Ecto neural progenitor cell (in vitro differentiated cells): ENCODE measurements at places on chromosomes 11 and 22.

DNA sequence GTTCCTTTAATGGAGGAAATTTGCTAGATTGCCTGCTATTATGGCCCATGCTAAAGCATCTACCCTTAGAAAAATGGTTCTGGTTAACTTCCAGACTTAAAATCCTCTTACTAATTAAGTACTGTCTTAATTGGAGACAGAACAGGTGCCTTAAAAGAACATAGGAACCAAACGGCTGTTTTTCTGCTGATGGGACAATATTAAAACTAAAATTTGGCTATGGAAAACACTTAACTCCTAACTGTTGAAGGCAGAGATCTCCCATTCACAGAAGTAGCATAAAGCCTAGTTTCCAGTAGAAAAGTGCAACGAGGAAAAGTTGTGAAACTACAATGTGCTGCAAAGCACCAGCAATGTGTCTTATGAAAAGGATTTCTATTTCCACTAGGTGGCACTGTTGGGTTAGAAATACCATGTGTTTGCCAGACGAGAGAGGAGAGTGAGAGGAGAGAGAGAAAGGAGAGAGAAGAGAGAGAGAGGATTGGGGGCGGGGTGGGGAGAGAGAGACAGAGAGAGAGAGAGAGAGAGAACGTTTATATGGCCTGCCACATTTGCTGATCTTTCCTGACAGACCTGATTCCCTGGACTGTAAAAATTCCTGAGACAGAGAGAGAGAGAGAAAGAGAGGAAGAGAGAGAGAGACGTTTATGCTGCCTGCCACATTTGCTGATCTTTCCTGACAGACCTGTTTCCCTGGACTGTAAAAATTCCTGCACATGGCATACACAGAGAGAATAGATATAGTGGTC lies 51.5 kb downstream of the FAM181B start:
- no peak for DNase-seq

- DNase-seq = peak; percentile 85
Observed at GRCh38 chr22:42283278-42284201, 13.1 kb upstream of the TCF20 start.

GRCh38 chr11:21489416-21490115 lies 703.3 kb upstream of the ANO5 start:
- DNase-seq = no peak

DNA sequence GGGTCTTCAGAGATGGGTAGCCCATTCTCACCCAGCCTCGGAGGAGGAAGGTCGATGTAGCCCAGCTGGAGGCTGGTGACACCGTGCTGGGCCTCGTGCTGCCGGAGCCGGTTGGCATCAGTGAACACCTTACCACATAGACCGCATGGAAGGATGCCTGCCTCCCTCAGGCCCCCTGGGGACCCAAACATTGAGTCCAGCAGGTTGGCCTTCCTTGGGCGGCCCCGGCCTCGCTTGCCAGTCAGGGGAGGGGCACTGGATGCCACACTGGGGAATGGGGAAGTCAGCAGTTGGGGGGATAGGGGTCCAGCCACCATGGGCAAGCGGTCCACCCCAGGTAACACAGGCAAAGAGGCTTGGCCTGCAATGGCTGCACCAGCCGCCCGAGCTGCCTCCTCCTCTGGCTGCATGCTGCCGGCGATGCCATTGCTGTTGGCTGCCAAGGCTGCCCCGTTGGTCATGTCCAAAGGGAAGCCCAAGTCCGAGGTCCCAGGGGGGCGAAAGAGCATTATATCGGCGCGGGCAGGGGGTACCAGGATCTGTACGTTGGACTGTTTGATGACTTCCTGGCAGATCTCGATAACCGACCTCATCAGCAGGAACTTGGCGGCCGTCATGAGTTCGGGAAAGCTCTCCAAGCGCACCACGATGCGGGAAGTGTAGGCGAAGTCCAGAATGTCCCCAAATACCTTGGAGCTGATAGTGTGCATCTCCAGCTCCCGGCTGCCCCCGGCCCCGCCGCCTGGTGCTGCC lies 1.4 kb downstream of the PATZ1 start:
- DNase-seq = peak; percentile 56

GRCh38 chr11:611001-611996 lies 4.5 kb downstream of the IRF7 start:
- DNase-seq = no peak

- no peak for DNase-seq
Observed at GRCh38 chr11:1668911-1669473, 28.0 kb upstream of the KRTAP5-6 start.

DNA sequence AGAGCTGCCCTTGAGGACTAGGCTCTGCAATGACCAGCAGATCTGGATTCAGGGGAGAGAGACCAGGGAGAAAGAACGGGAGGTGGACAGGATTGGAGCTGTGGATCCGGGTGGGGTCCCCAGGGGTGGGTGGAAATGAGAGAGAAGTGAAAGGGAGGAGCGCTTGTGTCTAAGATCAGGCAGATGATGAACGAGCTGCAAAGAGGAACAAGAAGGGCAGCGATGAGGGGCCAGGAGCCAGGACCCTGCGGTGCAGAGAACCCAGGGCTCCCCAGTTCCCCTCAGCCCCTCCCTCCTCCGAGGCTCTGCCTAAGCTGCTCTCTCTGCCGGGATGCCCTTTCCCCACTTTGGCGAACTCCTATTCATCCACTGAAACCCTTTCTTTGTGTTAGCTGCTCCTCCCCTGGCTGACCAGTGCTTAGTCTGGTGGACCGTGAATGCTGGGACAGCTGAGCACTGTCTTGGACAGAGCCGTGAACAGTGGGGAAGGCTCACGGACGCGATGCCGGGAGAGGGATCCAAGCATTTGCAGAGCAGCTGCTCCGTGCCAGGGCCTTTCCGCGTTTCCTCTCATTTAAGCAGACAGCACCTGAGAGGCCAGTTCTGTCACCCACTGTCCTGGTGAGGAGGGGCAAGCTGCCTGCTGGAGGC lies 35.9 kb downstream of the SHISAL1 start:
- no peak for DNase-seq
